ENCODE measurements at places on chromosomes 7 and 10.

DNA sequence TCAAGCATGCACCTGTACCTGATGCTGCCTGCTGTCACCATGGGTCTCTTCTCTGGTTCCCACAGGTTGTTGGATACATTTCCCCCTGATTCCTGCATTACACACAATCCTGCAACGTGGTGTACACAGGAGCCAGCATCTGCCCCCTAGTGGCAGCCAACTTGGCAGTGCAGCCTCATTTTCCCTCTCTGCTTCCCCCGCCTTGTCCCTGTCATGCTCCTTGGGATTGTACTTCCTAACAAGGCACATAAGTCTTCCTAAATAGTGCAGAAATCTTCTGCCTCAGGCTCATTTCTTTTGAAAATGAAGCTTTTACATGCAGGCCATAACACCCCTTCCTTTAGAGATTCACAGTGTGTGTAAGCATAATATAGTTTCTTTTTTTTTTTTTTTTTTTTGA is 387.5 kb downstream of the CCSER2 start:
- peak; percentile 10 for DNase-seq

DNA sequence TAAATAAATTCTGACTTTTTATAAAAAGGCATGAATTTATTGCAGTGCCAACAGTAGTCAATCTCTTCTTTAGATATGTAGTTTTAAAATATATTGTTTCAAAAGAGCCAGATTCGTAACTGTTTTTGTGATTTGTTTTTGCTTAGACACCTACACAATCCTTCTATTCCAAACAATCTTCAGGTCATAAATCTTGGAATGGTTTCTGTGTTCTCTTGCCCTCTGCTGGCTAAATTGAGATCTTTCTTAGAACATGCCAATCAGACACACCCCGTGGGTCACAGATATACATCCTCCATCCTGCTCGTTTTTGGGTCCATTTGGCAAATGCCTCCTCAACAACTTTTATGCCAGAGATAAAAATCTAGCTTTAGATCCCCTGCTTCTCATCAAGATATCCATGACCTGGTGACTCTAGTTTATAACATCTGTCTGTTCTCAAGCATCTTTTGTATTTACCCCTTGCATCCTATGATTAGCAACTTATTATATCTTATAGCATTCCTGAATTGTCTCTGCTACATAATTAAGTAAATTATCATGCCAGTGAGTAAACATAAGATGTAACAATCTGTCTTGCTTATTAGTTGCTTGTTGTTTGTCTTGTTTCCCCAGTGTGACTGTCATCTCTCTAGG is 35.3 kb upstream of the IFRD1 start:
- DNase-seq: peak; percentile 20

GRCh38 chr7:149854611-149855360 is 16.6 kb downstream of the ZNF862 start:
- DNase-seq: peak; percentile 20

GRCh38 chr10:79465341-79465740 is 19.9 kb upstream of the ZCCHC24 start:
- DNase-seq: no peak

- no peak for DNase-seq
Measured at GRCh38 chr7:1678571-1679325, 8.7 kb downstream of the ELFN1 start.

DNA sequence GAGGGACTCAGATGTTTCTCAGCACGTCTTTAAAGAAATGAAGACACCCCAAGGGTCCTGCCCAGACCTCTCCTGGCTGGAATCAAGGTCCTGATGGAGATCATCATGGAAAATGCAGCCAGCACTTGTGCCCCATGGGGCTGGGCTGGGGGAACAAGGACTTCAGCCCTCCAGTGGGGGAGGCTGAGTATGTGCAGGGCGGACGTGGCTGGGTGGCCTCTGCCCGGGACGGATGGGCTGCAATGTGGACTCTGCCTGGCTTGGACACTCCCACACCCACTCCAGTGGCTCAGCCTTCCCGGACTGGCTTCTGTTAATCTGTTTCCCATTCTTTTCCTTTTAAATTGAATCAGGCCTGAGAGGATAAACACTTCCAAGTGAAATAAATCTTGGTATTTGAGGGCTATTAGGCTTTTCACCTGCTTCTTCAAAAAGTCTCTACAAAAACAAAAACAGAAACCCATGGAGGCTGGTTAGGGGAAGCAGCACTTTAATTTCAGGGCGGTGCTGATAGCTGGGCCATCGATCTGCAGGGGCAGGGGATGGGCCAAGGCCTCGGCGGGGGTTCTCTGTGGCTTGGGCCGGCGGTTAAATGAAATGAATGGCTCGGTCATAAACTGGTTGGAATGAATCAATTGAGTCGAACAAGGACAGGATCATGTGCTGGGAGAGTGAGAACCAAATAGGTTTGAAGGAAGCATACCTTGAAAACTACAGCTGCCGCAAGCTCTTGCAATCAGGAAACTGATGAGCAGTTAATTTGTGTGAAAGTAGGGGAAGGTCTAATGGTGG is 51.4 kb downstream of the ADARB2 start:
- no peak for DNase-seq

DNA sequence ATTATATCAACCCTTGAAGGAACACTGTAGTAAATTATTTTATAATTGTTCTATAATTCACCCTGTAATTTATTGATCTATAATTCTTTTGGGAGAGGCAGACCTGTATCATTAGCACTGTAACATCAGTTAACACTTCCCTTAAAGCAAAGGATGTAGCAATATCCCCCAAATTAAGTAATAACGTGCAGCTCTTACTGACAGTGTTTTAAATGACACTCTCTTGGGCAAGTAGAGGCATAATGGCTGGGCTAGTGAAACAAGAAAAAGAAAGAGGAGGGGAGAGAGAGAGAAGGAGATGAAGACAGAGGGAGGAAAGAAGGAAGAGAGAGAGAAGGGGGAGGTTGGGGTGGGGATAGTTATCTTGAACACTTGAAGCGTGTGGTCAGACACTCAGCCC is 161.0 kb upstream of the RNF32 start:
- no peak for DNase-seq

DNA sequence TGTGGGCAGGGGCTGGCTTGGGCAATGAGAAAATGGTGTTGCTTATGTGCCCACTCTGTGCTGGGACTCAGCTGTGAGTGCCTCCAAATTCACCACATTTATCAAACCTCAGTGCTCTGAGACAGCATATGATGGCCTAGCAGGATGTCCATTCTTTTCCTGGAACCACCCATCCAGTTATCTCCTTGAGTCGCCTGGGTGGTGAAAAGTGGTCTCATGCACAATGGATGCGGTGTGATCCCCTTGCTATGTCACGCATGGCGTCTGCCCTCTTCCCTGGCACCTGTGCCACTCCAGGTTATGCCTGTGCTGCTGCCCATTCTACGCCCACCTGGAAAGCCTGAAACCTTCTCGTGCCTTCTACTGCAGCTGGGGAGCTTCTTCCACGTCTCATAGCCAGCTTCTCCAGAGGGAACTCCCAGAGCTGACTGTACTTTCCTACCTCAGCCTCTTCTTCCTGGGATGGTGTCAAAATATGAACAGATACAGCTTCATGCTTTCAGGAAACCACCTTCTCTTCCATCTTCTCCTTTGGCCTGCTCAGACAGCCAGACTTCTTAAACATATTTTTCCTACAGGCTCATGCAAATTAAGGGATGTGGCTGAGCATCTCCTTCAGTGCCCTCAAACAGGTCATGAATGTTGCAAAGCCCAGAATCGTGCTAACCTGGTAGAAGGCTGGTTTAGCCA is 147.3 kb downstream of the PFKFB3 start:
- DNase-seq: no peak

Data from activated CD4-positive, alpha-beta T cell treated with anti-CD3 and anti-CD28 coated beads, Interleukin-2, amount 10 ng/mL, durations not matched to agents 7 days and 5 days (primary cell).